ENCODE measurements at places on chromosomes 3 and 15. TPM values are rescaled to one million over a fixed set of nuclear protein-coding genes. Genes with fewer than 3 reads are reported as not detected.
A peak's percentile ranks its signal among the peaks of the same experiment; 100 is the strongest.

PXYLP1 gene
- total RNA-seq, result 16.5 TPM

- DNase-seq, result peak; percentile 76
Observed at GRCh38 chr3:141452045-141452444, 34.8 kb upstream of the RASA2 start.

DNA sequence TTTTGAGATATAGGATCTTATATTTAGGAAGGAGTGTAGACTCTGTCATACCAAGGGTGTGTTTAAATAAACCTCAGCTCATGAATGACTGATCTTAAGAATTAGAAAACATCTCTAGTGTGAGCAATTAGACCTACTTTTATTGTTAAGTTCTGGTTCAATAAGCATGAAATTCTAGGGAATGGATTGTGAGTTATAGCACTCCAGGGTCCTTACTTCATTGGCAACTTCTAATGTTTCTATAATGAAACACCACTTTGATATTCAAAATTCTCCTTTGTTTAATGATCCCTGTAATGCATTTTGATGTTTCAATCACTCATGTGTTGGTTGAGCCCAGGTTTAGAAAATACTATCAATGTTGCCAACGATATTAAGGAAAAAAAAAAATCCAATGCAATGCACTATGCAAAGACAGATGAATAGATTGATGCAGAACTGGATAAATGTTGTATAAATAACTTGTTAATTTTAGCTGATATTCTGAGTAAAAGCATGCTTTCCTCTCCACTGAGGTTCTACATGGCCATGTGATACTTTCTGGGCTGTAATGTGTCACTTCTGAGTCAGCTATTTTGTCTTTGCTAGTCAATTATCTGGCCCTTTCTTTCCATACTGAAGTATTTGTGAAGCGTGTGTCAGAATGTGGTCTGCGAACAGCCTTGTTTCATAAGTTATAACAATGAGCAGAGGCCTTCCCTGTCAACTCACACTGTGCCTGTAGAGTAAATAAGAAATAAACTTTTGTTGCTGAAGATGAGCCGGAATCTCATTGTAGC, 1035.9 kb downstream of the PLOD2 start:
- no peak for DNase-seq

- no peak for DNase-seq
Observed at GRCh38 chr3:31890742-31891469, 90.2 kb downstream of the OSBPL10 start.

DNA sequence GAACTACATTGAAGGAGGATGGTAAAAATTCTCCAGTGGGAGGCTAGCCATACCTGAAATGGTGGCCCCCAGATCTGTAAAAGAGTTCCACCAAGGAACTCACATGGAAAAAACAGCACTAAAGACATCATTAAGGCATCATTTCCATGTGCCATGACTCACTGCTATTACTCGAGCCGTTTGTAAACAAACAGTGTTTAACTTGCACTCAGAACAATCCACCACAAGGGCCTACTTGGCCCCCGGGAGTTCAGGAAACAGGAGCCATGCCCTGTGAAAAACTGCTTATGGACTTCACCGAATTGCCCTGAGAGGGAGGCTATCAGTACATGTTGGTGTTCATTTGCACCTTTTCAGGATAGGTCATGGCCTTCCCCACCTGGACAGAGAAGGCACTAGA, 18.2 kb downstream of the CCR4 start:
- no peak for DNase-seq
